ENCODE measurements at places on chromosomes 7 and 10.

- DNase-seq, result no peak
Observed at GRCh38 chr7:131745390-131746248, 189.2 kb upstream of the PODXL start.

DNA sequence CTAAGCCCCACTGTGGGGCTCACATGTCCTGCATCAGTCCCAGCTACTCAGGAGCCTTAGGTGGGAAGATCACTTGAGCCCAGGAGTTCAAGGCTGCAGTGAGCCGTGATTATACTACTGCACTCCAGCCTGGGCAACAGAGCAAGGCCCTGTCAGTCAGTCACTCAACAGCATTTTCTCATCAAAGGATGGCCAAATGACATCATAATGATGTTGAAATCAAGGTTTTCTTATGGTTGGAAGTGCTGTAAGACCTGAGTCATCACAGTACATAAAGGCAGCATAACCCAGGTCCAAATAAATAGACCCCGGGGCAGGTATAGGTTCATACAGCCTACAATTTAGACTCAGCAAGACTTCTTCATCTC lies 341.1 kb downstream of the PARD3 start:
- DNase-seq, result no peak

- no peak for DNase-seq
Observed at GRCh38 chr10:125027871-125028869, 86.2 kb downstream of the ZRANB1 start.

GRCh38 chr10:71486484-71487114 lies 89.9 kb downstream of the CDH23 start:
- peak; percentile 19 for DNase-seq

GRCh38 chr10:13421382-13421917 lies 73.4 kb upstream of the SEPHS1 start:
- no peak for DNase-seq

DNA sequence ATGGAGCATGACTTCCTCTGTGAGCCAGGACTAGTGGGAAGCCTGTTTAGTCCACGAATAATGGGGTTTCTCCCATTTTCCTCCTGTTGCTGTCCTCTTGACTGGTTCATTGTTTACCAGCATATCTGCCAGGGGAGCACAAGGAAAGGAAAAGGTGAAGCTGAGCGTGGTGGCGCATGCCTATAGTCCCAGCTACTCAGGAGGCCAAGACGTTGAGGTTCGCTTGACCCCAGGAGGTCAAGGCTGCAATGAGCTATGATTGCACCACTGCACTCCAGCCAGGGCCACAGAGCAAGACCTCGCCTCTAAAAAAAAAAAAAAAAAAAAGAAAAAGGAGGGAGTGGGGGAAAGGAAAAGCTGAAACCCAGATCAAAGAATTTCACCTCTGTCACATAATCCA lies 5.8 kb upstream of the IL2RA start:
- no peak for DNase-seq

GRCh38 chr7:148380596-148381419 lies 209.8 kb upstream of the C7orf33 start:
- DNase-seq, result no peak

GRCh38 chr10:93412801-93413200 lies 69.3 kb downstream of the MYOF start:
- no peak for DNase-seq

- DNase-seq, result no peak
Observed at GRCh38 chr7:159020987-159021386, 123.7 kb downstream of the VIPR2 start.

DNA sequence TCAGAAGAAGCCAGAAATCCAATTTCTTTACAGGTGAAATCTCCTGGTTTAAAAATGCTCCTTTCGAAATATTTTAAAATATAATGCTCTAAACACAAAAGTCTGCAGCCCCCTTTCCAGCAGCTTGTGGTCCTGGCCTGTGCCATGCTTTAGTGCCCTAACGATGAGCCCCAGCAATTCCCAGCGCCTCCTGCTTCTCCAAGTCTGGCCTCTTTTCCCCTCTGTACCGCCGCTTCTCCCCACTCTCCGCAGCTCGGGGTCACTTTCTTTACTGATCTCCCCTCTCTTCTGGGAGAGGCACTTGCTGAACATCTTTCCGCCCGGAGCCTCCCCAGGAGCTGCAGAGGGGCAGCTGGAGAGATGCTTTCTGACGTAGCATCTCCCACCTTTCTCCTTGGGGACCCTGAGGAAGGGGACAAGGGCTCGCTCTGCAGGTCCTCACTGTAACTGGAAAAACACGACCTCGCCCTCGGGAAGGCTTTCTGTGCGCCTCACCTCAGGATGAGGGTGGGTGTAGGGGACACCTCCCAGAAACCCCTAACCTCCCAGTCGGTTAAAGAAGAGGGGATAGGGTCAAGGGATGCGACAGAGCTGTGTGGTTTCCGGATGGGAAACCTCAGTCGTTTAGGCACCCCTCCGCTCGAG lies 565 bp upstream of the INA start:
- no peak for DNase-seq

All from NCI-H1092 treated with DMSO at 0.1 percent for 48 hours (cell line).